Activated CD8-positive, alpha-beta memory T cell treated with anti-CD3 and anti-CD28 coated beads, Interleukin-2, amount 50 U/mL, for 48 hours (primary cell): ENCODE measurements at places on chromosomes 16 and 17.
A peak's percentile ranks its signal among the peaks of the same experiment; 100 is the strongest.

DNA sequence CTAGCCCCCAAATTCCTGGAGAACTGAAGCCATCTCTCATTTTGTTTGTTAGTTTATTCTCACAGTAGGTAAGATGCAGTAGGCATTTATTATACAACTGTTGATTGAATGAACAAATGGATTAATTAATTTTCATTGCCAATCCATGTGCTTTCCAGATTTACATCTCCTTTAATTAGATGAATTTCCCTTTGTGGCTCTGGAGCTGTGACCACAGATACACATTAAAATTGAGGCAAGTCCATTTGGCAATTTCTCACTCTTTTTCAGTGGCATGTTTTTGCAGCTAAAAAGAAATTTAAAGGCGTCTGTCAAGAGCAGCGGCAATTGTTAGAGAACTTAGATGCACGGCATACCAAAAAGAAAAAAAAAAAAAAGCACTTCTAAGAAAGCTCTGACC is 635.4 kb upstream of the SOX9 start:
- no peak for DNase-seq

- no peak for DNase-seq
These were observed 5.3 kb upstream of the PRSS41 start for GRCh38 chr16:2792940-2793339.

DNA sequence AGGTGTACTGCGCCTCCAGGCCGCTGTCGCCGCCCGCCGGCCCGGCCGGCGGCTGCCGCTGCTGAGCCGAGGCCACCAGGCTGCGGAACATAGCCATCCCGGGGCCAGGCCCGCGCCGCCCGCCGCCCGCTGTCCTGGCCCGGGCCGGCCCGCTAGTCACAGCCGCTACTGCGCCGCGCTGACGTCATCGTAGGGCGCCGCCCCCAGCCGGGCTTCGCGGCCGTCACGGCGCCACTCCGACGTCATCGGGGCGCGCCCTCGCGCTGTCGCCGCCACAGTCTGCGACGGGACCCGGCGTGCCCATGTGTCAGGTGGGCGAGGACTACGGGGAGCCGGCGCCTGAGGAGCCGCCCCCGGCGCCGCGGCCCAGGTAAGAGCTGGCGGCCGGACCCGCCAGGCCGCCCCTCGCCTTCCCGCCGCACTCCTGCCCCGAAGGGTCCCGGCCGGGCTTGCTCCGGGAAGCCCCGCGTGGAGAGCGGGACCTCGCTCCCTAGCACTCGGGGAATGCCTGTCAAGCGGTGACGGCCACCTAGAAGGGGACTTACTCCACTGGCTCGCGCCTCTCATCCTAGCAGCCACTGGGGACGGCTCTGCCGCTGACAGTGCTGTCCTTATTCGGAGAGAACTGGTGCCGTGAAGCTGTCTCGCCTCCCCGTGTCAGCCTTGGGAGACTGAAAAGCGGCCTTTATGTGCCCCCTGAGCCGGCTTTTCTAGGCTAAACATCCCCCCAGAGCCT is at the start of the genes CTU2 and RNF166:
Gene CTU2 (plus strand): TSS at position 275 of the 736 bp plus-strand sequence. CDS start 28 bp downstream, at position 303.
Gene RNF166 (minus strand): TSS at position 180 of the 736 bp plus-strand sequence. CDS start 83 bp downstream, at position 97.
- DNase-seq = peak; percentile 99

DNA sequence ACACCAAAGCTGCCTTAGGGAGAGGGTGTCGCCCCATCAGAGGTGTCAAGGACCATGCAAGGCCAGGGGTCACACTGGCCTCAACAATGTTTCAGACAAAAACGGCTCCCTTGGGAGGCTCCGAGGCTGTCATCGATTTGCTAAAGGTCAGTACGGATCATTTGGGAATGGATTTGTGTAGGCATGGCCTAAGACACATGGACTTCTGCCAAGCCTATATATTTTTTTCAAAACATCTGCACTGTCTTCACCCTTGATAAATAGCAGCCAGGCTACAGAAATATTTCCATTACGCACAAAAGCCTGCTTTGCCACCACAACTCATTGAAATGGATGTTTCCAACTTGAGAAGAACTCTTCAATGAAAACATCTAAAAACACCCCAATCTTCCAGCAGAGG is 10.3 kb downstream of the CUEDC1 start:
- DNase-seq = no peak
